ENCODE measurements at places on chromosomes 11 and 22.
A peak's percentile ranks its signal among the peaks of the same experiment; 100 is the strongest.

DNA sequence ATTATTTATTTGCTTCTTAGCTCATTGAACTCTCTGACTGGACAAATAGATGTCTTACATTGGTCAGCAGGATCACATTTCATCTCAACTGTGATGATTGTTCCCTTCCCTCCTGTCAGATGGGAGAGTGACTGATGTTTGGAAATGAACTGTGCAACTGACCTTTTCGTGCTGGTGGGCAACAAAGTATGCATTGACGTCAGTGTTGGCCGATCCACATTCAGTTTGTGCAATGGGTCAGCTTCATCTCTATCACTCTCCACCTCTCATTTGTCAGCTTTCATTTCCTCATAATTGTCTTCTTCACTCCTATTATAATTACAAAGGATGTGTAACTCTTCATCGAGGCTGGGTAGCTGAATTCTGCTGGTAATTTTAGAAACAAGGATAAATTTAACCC is 71.3 kb downstream of the PPP2R1B start:
- no peak for DNase-seq

- DNase-seq, result no peak
Measured at GRCh38 chr11:113554526-113554925, 79.3 kb upstream of the DRD2 start.

DNA sequence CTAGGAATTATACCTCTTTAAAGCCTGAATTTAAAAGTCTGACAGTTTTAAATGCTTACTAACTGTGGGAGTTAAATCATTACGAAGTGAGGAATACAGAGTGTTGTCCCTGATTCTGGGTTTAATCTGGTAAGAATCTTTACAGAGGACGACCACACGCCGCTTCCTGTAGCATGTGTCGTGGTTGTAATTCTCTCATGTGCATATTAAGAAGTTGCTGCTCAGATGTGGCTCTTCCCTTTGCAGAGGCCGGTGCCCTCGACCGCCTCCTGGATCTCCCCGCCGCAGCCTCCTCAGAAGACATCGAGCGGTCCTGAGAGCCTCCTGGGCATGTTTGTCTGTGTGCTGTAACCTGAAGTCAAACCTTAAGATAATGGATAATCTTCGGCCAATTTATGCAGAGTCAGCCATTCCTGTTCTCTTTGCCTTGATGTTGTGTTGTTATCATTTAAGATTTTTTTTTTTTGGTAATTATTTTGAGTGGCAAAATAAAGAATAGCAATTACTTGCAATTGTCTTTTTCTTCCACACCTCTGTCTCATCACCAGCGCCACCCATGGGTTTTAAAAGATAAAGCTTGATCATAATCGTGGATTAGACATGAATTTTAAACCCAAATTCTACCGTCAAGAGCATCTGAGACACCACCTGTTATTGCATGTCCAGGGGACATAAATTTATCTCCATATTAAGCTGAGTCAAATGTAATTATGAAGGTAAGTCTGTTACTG is 6.5 kb downstream of the GAL start:
- no peak for DNase-seq

DNA sequence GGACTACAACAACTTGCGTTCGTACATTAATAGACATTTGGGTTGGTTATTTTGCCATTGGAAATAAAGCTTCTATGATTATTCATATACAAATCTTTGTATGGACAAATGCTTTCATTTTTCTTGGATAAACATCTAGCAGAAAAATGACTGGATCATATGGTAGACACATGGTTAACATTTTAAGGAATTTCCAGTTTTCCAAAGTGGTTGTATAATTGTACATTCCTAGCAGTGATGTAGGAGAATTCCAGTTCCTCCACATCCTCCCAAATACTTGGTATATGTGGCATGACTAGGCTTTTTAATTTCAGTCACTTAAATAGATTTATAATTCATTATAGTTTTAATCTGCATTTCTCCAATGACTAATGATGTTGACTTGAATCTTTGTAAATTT is 246.2 kb upstream of the NCAM1 start:
- no peak for DNase-seq

DNA sequence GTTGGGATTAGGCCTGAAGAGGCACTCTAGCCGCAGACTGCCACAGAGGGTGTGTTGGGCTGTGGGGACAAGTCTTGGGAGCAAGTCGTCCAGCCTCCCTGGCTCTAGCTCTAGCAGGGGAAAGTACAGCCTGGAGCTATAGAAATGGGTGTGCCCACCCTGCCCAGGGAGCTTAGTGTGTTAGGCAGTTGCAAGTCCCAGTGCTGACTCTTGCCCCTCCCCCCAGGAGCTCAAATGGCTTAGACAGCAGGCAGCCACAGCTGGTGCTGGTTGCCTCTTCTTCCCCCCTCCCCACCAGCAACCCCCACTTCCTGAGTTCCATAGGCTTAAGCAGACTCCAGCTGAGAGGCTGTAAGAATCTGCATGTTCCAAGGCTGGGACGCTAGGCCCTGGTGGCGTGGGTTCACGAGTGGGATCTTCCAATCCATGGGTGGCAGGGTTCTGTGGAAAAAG is 61.2 kb downstream of the GUCY1A2 start:
- peak; percentile 58 for DNase-seq

DNA sequence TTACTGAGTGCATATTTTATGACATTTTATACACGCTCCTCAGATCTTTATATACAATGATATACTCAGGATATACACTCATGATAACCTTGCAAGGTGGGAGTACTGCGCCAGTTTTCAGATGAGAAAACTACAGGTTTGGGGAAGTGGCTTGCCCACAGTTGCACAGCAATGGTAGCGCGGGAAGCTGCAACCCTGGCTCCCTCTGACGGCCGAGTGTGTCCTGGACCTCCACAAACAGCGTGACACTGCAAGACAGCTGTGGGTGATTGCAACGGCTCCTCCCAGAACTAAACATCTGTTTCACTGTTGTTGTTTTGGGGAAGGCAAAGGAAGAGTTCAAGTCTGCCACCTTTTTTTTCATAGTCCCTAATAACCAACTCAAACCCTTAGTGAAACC is 47.0 kb downstream of the PACSIN2 start:
- no peak for DNase-seq

- DNase-seq, result no peak
Measured at GRCh38 chr22:38937541-38937940, 19.9 kb upstream of the APOBEC3A start.

- DNase-seq, result peak; percentile 76
Measured at GRCh38 chr22:50309601-50309991, 2.1 kb upstream of the PLXNB2 start.

DNA sequence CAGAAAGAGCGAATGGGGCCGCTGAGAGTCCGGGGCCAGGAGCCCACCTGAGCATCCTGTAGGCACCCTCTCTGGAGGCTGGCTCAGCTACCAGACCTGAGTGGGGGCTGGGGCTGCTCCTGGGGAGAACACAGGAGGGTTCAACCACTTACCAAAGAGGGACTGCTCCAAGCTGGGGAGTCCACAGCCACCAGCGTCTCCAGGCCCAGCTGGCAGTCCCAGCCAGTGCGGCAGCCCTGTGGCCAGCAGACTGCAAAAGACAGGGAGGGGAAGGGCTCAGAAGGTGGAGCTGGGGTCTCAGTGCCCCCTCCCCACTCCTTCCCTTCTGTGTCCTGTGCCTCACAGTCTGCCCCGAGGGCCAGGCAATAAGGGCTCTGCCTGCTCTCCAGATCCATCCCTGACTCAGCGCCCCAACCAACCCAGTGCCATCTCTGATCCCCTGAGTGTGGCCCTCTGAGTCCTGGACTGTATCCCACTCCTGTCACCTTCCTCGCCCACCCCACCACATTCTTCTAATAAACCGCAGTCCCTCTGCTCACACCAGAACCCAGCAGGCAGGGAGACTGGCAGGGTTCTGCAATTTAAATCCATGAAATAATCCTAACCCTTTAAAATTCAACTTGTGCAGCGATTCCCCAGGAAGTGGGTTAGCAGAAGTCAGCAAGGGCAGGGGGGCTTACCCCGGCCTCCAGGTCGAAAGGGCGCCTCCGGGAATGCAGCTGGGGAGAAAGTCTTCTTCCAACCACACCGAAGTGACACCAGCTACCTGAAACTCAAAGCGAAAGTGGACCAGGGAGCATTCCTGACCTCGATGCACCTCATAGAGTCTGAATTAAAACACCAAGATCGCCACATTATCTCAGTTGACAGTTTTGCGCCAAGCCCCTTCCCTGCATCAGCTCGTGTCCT is 13.3 kb downstream of the CHST1 start:
- DNase-seq, result no peak

- no peak for DNase-seq
Measured at GRCh38 chr11:91686700-91687099, 537.9 kb upstream of the FAT3 start.

DNA sequence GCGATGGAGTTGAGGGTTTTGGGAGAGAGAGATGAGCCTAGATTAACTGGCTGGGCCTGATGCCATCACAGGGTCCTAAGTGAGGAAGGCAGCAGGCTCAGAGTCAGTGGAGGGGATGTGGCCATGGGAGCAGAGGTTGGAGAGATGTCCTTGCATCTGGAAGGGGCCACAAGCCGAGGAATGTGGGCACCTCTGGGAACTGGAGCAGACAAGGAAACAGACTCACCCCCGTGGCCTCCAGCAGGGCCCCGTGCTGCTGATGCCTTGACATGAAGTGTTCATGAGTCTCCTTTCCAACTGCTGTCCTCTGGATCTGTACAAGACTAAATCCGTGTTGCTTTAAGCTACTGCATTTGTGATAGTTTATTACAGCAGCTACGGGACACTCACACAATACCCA is 49.2 kb downstream of the SHISAL1 start:
- no peak for DNase-seq

DNA sequence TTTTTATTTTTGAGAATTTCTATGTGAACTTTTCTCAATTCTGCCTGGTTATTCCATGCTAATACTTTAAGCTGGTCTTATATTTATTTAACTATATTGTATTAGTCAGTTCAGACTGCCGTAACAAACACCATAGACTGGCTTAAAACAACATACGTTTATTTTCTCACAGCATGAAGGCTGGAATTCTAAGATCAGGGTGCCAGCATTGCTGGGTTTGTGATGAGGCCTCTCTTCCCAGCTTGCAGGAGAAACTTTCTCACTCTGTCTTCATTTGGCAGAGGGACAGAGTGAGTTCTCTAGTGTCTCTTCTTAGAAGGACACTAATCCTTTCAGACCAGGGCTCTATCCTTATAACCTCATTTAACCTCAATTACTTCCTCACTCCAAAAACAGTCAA is 16.2 kb upstream of the TEAD1 start:
- no peak for DNase-seq

GRCh38 chr11:104846216-104846615 is 52.0 kb downstream of the CASP12 start:
- DNase-seq, result no peak

DNA sequence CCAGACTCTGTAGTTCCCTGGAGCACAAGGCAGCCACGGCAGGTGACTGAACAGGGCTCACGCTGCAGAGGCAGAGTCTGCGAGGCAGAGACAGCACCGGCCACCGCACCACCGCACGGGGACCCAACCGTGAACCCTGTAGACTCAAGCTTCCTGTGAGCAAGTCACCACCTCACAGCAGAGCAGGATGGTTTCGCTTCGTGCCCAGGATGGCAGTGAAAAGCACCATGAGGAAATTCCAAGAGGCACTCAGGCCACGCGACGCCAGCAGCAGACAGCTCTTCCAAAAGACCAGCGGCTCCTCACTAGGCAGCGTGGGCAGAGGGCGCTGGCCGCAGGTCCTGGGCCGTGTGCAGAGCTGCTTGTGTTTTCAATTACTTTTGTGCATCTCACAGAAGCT is 24.5 kb downstream of the BRD1 start:
- DNase-seq, result no peak

DNA sequence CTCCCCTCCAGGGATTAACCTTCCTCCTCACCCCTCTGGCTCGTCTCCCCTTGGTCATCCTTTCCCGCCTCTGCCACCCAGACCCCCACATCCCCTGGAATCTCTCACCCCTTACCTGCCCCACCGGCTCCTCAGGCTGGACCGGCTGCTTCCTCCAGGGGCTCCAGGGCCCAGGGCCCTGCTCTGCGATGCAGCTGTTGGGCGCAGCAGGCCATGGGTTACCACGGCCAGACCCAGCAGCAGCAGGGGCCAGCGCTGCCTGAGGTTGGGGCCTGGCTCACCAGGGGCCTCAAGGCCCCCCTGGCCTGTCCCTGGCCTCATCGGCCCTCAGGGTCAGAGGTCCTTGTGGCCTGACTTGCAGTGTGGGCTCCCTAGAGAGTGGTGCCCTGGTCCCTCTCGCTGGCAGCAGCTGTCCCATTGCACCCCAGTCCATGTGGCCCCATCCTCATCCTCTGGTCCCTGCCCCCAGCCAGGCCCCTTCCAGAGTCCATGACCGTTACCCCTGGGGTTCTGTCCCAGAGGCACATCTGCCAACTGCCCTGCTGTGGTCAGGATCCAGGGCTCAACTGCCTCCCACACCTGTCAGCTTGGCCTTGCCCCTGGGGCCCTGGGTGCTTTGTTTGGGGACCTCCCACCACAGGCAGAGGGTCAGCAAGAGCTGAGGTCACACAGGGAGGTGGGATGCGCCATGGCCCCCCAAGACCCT is at the start of gene IGLL1:
Gene IGLL1, minus strand, starts transcription at position 421 of the 706 bp plus-strand sequence. Its CDS starts 100 bp downstream, at position 321.
- DNase-seq, result no peak

- DNase-seq, result no peak
Measured at GRCh38 chr11:49442669-49443068, 234.3 kb upstream of the FOLH1 start.
